SK-N-SH (cell line): ENCODE measurements at places on chromosomes 1 and 21. TPM values are rescaled to one million over a fixed set of nuclear protein-coding genes. Genes with fewer than 3 reads are reported as not detected.

The GON4L gene
- 16.5 and 24.6 TPM in 2 replicates for polyA plus RNA-seq

The NUP210L gene
- not detected in 2 replicates for polyA plus RNA-seq

The SPRR2F gene
- not detected in 2 replicates for polyA plus RNA-seq

- no peaks in the 10 kb centered on the region for H3K4me1 ChIP-seq
- H3K4me3 ChIP-seq, result no peak overlapping the region
- H3K36me3 ChIP-seq, result peaks cover 4% of the 10 kb centered on the region
- no peaks in the 10 kb centered on the region for H3K27me3 ChIP-seq
- H3K27ac ChIP-seq, result no peak overlapping the region
Measured at GRCh38 chr1:101050869-101051268, 25.3 kb upstream of the DPH5 start.

- no peak overlapping the region for H3K27ac ChIP-seq
- H3K4me1 ChIP-seq, result no peaks in the 10 kb centered on the region; the same call in 1 of the 2 replicates
- H3K4me3 ChIP-seq, result no peak overlapping the region
- no peak for DNase-seq
Measured at GRCh38 chr21:34715518-34715917, 46.7 kb downstream of the CLIC6 start.
